Activated naive CD4-positive, alpha-beta T cell treated with anti-CD3 and anti-CD28 coated beads, Interleukin-2, amount 50 U/mL, for 16 hours (primary cell): ENCODE measurements at places on chromosomes 4 and X.

- DNase-seq: no peak
Measured at GRCh38 chr4:23789762-23790161, 100.1 kb downstream of the PPARGC1A start.

DNA sequence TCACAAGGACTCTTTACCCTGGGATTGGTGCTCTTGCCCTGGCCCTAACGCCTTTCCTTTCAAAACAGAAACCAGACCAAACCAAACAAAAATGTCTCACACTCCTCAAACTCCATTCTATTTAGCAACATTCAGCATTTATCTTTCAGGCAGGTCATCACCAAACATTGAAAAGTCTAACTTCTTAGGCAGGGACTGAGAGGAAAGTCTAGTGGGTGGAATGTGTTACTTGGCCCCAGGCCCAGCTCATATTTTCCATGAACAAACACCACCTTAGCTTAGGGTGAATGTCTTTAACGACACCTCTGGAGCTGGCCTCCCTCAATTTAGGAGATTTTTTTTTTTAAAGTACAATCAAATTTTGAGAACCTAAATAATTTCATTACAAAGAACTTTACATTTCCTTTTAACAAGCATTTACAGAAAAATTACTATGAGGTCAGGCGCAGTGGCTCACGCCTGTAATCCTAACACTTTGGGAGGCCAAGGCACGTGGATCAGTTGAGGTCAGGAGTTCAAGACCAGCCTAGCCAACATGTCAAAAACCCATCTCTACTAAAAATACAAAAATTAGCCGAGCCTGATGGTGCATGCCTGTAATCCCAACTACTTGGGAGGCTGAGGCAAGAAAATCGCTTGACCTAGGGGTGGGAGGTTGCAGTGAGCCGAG lies 10.2 kb upstream of the N4BP2 start:
- DNase-seq: peak; percentile 23

- DNase-seq: peak; percentile 69
Measured at GRCh38 chr4:15003401-15003890, 1.2 kb downstream of the CPEB2 start.

- DNase-seq: no peak
Measured at GRCh38 chr4:24704149-24704548, 91.2 kb upstream of the SOD3 start.

DNA sequence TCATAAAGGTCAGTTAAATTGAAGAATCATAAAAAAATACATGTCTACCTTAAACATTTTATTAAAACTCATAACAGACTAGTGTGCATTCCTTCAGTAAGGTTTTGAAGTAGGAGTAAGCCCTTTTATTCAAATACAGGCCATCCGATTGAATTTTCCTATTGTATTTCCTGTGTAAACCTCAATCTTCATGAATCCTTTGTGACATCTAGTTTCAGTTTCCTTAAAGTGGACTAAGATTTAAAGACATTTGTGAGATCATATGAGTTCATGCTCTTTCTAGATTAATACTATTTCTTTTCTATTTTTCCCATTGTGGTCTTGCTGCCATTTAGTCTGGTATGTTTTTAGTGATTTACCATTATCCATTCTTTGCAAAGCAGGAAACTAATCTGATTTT lies 644.7 kb upstream of the BOD1L1 start:
- no peak for DNase-seq

GRCh38 chrX:30590368-30590767 lies 12.8 kb upstream of the TASL start:
- no peak for DNase-seq

GRCh38 chr4:32219306-32220075 lies 1499.3 kb downstream of the PCDH7 start:
- DNase-seq: no peak

DNA sequence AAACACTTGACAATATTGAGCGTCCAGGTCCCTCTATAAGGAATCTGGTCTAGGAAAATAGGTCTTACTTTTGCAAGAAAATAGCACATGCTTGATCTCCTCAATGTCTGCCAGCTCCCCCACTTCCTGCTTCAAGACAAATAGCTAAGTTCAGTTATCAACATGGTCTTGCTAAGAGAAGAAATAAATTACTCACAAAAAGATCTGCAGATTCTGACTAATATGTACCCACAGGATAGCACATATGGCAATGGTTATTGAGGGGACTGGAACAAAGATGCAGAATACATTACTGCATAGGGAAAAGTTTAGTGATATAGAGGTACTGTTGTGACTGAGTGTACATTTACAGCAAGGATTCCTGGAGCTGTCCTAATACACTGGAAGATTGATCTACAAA lies 457.5 kb upstream of the GRID2 start:
- DNase-seq: no peak

- DNase-seq: no peak
Measured at GRCh38 chrX:2450681-2451080, 50.1 kb downstream of the DHRSX start.

DNA sequence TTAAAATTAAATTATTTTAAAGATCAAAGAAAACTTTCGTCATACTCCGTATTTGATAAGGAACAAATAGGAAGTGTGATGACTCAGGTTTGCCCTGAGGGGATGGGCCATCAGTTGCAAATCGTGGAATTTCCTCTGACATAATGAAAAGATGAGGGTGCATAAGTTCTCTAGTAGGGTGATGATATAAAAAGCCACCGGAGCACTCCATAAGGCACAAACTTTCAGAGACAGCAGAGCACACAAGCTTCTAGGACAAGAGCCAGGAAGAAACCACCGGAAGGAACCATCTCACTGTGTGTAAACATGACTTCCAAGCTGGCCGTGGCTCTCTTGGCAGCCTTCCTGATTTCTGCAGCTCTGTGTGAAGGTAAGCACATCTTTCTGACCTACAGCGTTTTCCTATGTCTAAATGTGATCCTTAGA lies at the start of gene CXCL8:
CXCL8 (plus strand) TSS at position 217 of the 426 bp plus-strand sequence; CDS start at position 307, 90 bp downstream.
- DNase-seq: no peak

- no peak for DNase-seq
Measured at GRCh38 chr4:108833046-108833445, 70.2 kb upstream of the ETNPPL start.

DNA sequence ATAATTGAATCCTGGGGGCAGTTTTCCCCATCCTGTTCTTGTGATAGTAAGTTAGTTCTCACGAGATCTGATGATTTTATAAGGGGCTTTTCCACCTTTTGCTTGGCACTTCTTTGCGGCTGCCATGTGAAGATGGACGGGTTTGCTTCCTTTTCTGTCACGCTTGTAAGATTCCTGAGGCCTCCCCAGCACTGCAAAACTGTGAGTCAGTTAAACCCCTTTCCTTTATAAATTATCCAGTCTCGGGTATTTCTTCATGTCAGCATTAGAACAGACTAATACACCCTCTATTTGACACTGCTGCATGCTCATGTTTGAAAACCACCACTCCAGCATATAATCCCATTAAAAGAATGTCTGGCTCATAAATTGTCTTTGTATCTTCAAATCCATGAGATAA lies 264.4 kb upstream of the ITM2A start:
- no peak for DNase-seq

DNA sequence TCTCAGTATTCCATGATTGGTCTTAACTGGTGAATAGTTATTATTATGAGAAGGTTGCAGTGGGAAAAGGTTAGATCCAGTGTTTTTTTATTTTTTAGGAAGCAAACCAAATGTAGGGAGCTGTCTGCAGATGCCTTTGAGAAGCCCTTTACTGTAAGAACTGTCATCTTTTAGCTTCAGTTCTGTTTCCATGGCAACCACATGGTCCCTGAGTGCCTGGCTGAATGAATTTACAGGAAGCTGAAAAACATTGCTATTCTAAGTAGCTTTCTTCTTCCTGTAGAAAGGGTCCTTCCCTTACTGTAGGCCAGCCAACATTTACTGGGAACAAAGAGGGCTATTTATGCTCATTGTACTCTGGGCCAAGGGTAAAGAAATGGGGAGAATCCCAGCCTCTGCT lies 103.3 kb downstream of the DCLK2 start:
- DNase-seq: no peak

DNA sequence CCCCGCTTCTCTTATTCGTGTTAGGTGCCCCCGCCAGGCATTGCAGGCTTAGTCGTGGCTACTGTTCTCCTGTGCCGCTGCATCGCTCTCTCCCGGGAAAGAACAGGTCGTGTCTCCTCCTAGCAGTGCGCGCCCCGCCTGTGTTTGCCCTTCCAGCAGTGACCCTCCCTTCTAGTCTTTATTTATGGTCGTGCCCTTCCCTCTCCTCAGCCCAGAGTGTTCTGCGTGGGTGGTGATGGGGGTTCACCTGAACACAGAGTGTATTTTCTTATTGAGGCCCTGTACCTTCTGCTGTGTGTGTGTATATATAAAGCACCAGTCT lies 15.2 kb downstream of the USP11 start:
- DNase-seq: no peak
